ENCODE measurements at places on chromosomes 1 and 21.

DNA sequence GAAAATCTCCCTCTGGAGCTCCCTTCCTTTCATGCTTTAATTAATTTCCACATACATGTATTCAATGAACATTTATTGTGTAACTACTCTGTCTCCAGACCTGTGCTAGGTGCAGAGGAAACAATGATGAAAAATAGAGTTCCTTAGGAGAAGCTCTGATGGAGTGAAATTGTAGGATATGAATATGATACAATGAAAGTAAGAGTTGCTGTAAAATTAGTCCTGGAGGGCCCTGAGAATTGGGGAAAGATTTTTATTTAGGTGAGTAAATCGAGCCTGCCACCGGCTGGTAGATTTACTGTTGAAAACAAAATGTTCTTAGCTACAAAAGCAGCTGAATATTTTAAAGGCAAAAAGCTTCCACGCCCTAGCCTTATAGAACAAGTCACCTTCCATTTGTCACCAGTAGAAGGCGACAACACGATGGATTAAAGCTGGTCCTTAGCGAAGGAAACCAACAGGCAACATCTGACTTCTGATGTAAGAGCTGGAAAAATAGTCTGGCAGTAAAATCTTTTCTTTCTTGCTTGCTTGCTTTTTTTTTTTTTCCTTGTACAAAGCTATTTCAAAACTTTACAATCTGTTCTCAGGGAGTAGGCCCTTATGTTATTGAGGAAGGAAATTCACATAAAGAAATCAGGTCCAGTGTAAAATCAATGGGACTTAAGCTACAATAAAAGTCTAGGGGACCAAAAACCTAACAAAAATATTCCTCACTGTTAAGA lies 82.0 kb upstream of the ROR1 start:
- DNase-seq = peak; percentile 95

DNA sequence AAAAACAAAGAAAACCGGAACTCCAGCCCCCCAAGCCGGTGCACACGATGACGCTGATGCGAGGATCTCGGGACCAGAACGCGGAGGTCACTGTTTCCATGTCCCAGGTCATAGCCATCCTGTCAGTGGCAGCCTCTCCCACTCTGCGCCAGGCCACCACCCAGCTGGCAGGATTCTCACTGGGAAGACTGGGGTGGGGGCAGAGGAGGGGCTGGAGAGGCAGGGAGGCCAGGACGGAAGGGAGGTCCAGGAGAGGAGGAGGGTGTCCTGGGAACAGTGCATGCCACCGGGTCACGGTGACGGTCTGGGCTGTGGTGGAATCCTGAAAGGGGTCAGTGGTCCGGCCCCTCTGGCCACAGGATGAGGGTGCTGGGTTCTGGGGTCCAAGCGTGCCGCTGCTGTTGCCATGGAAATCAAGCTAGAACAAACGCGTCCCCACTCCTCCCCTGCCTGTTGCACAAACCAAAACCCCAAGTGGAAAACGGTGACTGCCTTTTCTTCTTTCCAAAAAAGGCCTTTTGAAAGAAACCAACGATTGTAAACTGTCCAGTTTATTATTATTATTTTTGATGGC lies 26.1 kb downstream of the MRPL37 start:
- no peak for DNase-seq

DNA sequence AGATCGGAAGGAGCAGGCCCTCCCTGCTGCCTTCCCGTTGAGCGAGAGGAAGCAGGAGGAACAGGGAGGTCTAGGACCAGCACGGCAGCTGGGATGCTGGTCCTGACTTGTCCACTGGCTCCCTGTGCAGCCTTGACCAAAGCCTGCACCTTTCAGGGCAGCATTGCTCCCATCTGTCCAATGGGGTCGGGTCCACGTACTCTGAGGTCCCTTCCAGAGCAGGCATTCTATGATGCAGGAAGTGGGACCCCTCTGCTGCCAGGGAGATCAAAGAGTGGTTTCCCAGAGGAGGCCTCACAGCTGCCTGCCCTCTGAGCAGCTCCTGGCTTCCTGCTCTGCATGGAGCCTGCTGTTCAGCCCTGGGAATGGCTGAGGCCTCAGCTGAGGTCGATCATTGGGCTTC lies 21.7 kb upstream of the ZNF362 start:
- DNase-seq = no peak

DNA sequence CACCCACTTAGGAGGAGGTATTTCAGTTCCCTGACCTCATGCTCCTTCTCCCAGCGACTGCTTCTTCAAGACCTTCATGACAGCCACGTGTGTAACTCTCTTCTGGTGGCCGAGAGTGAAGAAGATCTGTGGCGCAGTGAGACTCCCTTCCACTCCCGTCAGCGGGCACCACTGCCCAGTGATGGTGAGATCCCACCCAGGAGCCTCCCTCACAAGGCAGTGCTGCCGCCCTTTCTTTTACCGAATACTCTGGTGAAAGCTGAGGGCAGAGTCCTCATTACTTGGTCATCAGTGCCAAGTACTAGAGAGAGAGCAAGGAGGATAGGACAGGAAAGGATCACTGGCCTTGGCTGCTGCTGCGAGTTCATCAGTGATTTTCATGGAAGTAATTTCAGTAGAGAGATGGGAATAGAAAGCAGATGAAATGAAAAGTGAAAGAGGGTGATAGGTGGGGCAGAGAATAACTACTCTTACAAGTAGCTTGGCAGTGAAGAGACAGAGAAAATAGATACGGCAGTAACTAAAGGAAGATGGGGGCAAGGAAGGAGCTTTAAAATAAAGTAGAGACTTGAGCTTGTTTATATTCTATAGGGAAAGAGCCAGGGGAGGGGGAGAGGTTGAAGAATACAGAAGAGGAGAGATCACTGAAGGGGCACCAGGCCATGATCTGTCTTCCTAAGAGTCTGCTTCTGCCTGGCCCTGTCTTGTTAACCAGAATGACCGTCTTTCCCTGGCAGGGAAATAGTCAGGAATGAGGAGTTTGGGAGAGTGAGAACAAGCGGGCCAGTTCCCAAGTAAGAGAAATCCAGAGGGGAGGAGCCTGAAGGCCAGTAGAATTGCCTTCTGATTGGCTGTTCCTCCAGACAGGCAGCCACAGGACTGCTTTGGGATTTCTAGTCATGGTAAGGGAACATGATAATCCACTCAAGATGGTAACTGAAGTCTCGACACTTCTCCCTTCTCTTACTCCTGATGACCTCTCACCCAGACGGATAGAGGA lies 18.3 kb downstream of the HYI start:
- no peak for DNase-seq

DNA sequence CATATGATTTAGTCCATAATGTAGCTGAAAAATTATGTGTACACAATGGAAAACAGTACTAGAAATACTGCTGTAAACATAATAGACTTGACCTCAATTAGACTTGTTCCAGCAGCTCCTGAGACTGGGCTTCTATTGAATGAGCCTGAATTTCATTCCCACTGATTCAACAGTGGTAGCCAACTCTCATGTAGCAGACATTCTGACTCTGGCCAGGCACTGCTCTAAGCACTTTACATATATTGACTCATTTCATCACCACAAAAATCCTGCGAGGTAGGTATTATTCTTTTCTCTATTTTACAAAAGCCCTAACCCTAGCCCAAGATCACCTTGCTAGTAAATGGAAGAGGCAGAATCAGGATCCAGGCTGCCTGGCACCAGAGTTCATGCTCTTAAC lies 12.8 kb upstream of the CTSS start:
- no peak for DNase-seq

DNA sequence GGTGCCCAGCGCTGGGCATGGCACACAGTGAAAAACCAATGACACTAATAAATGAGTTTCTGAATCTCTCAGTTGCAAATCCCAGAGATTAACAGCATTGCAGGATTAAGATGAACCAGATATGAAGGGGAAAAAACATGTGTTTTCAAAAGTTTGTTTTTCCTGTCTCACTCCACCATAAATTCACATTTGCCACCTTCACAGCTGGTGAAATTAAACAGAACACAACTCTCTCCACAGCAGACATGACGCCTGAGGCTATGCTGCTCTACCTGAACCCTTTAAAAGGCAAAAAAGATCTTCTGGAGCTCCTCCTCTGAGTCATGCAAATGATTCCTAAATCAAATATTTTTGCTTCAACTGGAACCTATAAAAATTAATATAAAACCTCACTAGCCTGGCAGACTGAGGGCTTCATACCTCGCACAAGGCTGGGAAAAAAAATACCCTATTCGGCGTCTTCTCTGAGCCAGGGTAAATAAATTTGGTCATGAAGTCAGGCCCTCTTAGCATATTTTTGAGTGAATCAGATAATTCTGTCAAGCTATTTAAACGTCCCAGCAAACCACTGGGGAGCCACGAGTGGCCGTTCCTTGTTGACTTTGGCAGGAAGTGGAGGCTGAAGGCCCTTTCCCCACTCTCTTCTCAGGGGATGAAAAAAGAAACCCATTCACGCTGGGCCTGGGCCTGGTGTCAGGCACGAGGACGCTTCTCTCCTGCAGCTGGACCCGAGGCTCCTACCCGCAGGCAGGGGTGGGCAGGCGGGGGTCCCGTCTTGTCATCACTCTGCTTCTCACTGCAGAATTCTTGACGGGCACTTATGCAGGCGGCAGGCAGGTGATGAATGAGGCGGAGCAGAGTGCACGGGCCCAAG lies 53.0 kb downstream of the DMRTB1 start:
- DNase-seq = peak; percentile 38

DNA sequence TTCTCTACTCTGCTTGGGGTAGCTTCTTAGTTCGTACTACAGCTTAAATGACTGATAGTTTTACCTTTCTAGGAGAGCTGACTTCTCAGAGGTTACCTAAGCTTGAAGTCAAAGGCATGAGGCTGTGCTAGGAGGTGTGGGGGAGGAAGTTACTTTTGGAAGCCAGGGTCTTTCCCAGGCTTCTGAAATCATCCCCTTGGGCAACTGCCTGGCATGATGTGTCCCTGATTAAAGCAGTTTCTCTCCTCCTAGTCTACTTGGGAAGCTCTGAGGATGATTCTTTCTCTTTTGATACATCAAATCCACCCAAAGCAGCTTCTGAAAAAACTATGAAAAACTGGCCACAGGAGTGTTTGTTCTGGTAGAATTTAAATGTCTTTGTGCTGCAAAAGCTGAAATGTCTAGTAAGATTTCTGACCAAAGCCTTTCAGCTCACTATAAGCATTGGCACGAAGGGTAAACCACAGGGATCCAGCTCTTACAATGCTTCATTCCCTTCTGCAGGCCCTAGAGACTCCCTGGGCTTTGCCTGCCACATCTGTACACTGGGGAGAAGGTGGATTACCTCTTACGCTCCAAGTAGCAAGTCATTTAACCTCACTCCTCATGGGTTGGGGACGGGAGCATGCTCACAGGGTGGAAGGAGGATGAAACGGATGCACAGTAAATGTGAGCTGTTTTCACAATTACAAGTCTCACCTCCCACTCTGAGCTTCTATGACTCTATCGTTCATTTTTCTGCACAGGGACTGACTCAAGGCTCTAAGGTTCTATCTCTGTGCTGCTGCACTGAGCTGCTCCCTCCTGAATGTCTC lies 59.6 kb downstream of the RUNX1 start:
- DNase-seq = no peak

GRCh38 chr21:21897275-21897883 lies 899.2 kb downstream of the NCAM2 start:
- DNase-seq = no peak
